Islet precursor cell (in vitro differentiated cells): ENCODE measurements at places on chromosomes 2 and 18.

GRCh38 chr18:74674487-74674886 is 76.8 kb downstream of the ZNF407 start:
- no peak for DNase-seq

- DNase-seq = no peak
Measured at GRCh38 chr2:150003544-150003943, 416.0 kb upstream of the MMADHC start.

DNA sequence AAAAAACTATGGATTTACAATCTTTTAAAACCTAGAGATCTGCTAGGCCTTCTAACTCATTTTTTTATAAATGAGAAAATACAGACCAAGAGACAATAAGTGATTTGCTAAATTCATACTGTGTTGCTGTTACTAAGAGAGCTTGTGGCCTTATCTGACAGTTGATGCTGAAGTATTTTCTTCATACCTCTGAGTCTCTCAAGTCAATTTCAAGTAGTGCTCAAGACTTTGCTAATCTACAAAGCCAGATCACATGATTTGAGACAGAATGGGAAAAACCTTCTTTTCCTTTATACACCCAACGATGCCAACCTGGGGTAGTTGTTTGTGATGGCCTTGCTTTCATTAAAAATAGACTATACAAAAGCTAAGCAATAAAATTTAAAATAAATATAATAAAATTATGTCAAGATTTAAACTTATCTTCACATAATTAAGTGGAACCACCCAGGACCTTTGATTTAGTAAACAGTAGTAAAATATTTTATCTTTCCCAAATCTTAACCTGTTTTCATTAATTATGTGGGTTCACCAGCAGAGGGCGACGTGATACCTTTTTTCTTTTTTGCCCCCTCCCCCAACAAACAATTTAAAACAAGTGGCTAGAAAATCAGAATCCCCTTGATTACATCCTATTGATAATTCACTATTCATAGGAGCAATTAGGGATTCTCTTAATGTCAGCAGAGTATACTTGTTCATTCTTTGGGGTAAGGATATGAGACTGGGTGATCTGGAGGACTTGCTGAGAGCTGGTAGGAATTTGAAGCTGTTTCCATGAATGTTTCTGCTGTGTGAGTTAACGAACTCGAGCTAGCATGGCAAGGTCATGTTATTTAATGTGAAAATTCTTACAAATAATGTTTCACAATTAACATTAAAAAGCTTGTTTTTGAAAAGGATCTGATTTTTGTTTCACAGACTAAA is 49.6 kb upstream of the SLC5A7 start:
- no peak for DNase-seq

GRCh38 chr18:30920757-30921156 is 121.8 kb downstream of the DSC3 start:
- no peak for DNase-seq

GRCh38 chr2:217617616-217618022 is 385.2 kb downstream of the TNS1 start:
- DNase-seq = peak; percentile 37

DNA sequence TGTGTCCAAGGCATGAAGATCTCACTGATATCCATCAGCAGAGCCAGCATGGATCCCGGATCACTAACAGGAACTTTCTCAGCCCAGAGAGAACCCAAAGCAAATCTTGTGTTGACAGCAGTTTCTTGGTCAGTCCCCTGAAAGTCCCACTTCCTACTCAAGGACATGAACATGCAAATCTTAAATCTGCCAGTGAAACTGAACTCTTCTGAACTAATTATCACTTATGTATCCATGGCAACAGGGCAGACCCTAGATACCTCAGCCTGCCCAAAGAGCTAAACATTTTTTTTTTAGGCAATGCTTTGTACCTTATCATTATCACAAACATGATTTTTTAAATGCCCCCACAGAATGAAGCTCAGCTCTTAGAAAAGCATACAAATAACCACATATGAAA is 127.8 kb upstream of the DDX18 start:
- DNase-seq = no peak

GRCh38 chr2:225052703-225053102 is 10.4 kb upstream of the DOCK10 start:
- no peak for DNase-seq

DNA sequence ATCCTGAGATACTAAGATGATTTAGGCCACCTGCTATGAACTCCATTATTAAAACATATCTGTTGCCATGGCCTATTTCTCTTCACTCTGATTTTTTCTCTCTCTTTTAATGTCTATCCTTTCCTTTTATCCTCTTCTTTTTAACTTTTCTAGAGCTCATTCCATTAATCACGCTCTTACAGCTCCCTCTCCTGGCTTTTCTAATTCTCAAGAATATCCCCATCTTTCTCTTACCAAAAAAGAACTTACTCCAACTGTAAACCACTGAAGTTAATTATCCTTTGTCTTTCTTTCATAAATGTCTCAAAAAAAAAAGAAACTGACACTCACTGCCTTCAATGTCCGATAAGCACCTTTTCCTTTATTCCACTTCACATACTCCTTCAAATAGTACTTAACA is 7.9 kb downstream of the PPP3R1 start:
- no peak for DNase-seq
